Choroid plexus epithelial cell (primary cell): ENCODE measurements at places on chromosomes 12 and 14.

- no peak for DNase-seq
Observed at GRCh38 chr14:72352012-72352411, 419.8 kb downstream of the RGS6 start.

GRCh38 chr14:70318635-70319013 is 40.9 kb downstream of the COX16 start:
- DNase-seq: no peak

DNA sequence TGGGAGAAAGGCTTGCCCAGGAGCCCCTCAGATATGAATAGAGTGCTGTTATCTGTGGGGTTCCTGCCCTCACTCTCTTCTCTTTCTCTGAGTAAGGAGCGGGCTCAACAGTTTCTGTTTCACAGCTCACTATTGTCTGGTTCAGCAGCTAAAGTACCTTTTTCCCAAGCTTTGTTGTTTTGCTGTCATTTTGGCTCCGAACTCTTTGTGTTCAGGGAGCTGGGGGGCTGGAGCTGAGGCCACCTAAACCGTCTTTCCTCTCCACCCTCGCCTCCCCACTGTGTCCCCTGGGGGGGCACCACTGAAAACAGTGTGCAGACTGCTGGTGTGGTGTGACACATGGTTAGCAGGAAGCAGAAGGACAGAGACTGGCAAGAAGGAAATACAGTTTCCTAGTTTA is 51.4 kb downstream of the FBXW8 start:
- DNase-seq: no peak

DNA sequence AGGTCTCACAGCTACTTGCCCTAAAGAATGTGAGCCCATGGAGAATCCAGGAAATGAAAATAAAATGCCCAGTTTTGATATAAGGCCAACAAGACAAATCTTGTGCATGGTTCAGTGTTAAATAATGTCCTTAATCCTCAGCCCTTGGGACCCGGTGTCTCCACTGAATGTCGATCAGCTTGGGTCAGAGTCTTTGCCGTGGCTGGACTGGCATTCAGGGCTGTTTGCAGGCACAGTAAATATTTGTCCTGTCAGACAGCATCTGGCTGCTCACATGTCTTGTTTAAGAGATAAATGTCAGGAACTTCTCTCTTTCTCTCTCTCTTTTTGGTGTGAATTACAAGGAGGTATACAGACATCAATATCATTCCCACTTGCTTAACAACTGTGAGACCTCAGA is 452.5 kb downstream of the FUT8 start:
- DNase-seq: no peak

DNA sequence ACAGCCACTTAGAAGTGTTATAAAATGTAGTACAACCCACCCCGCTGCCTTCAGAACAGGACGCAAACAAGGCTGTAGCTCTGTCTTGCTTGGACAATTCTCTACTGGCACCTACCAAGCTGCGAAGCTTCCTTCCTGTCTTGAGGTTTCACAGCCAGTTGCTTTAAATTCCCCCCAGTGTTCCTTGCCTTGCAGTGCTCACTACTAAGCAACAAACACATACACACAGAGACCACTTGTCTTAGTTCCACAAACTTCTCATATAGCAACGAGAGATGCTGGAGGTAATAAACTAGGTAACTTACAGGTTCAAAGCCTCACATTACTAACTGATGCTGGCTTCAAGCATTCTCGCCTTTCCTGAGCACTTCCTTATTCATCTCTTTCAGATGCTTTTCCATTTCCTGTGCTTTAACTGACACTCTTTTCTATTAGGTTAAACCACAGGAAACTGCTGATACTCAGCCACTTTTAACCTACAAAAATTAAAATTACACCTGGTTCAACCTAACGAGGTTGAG is 91.5 kb upstream of the PTGDR start:
- DNase-seq: no peak

- DNase-seq: no peak
Observed at GRCh38 chr14:93751946-93752655, 36.2 kb downstream of the PRIMA1 start.

GRCh38 chr14:92753250-92753649 is 4.8 kb upstream of the LGMN start:
- DNase-seq: no peak

DNA sequence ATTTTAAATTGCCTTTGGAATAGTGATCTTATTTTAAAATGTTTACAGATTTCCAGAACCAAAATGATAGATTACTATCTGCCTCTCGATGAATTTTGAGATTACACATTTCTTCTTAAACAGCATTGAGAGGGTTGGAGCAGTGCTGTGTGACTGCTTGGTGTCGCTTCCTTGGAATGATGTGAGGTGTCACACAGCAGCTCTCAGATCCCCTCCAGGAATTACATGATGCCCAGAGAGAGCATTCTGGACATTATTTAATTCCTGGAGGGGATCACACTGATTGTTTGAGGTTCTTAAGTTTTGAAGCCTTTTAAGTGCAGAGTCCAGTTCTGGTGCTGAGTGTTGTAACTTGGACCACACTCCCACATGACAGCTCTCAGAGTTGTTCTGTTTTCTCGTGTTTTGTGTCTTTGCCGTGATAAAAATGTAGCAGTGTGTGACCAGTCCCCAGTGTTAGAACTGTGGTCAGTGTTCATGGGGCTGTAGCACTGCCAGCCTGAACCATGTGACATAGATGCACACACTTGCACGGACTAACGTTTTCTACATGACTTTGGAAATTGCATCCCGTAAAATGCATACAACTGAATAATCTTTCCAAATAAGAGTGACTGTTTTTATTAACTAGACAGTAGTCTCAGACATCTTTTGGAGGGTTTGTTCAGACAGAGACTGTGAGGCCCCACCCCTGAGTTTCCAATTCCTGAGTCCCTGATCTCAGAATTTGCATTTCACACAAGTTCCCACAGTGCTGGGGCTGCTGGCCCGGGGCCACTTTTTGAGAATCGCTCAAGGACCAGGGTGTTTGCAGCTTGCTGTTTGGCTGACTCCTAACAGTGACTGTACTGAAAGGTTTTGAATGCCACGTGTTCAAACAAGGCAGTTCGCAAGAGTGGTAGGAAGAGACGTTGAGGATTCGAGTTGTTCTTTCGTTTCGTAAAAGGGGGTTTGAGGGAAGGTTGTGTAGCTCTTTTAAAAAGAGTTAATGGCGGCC is 26.0 kb downstream of the XRCC3 start:
- DNase-seq: peak; percentile 54

DNA sequence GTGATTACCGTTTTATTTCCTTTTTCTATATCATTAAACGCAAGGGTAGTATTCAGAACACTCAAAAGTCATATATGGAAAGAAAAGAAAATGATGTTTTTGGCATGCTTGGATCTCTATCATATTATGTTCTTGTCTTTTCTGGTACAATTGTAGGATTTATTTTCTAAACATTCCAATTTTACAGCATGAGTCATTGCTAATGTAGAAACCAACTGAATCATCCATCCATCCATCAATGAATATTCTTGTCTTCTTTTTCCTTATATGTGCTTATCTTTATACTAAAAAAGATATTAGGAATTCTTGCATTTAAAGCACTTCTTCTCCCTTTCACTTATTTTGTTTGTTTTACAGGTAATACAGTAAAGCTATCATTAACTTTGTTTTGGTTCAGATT is 20.4 kb upstream of the AMIGO2 start:
- no peak for DNase-seq

DNA sequence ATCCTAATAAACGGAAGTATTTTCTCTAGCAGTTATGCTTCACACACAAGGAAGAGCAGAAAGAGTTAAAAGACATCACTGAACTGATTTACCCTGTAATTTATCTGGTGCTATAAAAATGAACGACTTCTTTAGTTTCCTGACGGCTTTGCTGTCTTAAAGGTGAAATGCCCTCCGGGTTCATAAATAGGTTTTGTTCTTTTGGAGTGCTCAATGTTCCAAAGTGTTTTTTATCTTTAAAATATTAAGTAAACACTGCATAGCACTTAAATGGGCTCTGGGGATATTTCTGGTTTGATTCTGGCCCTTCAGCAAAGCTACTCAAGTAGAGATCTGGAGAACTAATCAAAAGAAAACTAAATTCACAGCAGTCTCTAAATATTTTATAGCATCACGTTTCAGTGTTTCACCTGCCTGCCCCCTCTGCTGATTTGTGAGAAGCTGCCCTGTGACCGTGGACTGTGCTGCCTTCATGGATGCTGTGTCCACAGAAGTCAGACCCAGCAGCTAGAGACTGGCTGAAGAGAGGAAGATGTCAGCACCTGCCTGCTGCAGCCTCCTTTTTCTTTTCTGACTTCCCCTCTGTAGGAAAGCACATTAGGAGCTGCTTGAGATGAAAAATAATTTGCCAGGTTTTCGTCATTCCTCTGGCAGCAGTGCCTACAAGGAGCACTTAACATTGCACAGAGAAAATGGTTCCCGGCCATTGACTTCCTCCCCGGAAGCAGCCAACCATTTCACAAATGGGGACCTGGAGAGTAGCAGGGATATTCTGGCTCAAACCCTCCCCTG is 205.1 kb upstream of the FSCB start:
- DNase-seq: no peak

GRCh38 chr14:104895786-104896661 is 28.7 kb upstream of the PLD4 start:
- no peak for DNase-seq

DNA sequence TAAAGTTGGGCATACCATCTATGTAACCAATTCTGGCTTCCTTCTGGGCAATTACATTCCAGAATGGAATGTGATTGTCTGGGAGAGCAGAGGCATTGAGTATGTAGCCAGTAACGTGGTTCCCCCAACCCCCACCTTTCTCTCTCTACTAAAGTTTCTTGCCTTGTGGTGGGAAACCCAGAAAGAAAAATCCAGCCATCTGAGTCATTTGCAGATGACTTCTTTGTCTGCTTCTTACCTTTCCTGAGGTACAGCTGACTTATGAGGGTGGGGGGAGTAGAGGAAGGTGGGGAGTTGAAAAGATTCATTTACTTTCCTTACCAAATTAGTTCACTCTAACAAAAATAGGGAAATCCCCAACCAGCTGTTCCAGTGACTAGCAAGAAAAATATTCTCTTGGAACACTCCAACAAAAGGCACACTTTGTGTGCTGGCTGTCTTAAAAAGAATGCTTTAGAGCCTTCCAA is 112.1 kb upstream of the FRMD6 start:
- peak; percentile 87 for DNase-seq

DNA sequence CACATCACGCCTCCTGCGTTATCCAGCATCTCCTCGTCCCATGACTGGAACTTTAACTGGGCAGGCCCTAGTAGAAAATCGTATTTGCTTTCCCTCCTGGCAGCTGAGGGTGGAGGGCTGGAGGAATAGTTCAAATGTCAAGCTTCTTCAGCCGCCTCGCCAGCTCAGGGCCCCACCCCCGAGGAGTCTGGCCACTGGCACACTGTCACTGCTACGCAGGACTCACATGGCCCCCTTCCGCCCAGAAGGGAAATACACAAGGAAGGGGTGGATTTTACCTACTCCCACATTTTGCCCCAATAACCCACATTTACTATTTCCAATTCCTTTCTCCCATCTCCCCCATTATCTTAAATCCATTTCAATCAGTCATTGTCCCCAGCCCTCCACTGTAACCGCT is 8.6 kb downstream of the SLC6A13 start:
- no peak for DNase-seq

- DNase-seq: peak; percentile 88
Observed at GRCh38 chr12:77888611-77889010, 57.9 kb downstream of the NAV3 start.
